Peyer's patch (tissue), 4 donors: ENCODE measurements at places on chromosomes 6 and 20. TPM values are rescaled to one million over a fixed set of nuclear protein-coding genes. Genes with fewer than 3 reads are reported as not detected.

The TRIM39 gene
- 12.2 TPM for total RNA-seq

The SAMD10 gene
- total RNA-seq: 1.7 TPM

The HLA-DPB1 gene
- 15.4 TPM for total RNA-seq

The SUMO4 gene
- 5.1 TPM for total RNA-seq

The GABRR1 gene
- not detected for total RNA-seq

The DDO gene
- 3.3 TPM for total RNA-seq

The THBS2 gene
- 5.4 TPM for total RNA-seq

The COL9A1 gene
- not detected for total RNA-seq

The TP53TG5 gene
- total RNA-seq: not detected

The SLPI gene
- 28.0 TPM for total RNA-seq

DNA sequence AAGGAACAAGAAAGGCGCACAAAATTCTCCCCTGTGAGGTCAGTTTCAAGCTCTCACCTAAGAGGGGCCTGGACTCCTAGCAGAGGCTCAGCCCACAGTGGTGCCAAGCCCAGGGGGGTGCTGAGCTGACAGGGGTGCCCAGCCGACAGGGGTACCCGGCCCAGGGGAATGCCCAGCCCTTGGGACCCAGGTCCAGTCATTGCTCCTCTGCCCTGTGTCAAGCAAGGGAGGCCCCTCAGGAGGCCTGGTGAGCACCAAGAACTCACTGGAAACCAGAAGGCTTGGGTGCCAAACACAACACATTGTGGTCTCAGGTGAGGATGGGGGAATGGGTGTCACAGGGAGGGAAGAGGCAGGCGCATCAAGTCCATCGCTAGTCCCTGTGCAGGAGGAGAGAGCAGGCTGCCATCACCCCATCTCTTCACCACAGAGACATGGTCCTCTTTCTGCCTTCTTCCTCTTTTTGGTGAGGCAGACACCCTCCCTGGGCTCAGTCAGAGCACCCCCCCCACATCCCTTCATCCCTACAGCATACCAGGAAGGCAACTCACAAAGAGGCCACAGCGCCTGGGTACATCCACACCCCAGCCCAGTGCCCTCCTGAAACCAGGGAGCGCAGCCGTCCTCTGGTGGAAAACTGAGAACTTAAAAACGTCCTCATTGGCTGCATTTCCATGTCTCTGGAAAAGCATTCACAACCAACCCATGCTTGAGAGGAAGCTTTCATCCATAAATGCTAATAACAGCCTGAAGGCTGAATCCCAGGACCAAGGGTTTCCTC is 111.3 kb downstream of the BANF2 start:
- DNase-seq: no peak

GRCh38 chr6:100160930-100161329 is 166.9 kb upstream of the MCHR2 start:
- no peak for DNase-seq

- DNase-seq: no peak
Observed at GRCh38 chr6:144710207-144710606, 425.1 kb downstream of the UTRN start.

DNA sequence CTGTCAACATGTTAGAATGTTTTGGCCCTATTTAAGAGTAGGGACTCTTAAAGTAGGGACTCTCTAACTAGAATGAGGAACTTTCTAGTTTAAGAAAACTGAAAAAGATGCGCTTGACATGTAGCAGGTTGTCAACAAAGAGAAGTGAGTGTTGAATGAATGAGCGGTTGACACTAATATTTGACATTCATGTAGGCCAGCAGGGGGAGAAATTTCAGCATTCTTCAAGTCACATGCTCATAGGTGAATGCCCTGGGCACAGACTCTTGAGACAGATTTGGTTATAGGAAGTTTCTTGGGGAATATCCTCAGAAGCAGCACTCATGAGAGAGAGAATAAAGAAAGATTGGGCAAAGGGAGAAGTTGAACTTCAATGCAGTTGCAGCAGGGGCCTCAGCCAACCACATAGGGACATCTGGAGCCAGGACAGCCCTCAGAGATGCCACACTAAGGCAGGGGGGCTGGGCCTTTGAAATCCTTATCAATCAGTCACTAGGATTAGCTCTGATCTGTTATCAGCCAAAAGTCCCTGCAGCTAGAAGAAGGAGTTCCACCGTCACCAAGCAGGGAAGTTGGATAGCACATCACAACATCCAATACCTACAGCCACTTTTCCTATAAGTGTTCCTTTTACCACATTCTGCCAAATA is 145.1 kb upstream of the FKBP1C start:
- DNase-seq: no peak

- no peak for DNase-seq
Observed at GRCh38 chr6:147808640-147809039, 300.1 kb downstream of the SAMD5 start.

- DNase-seq: no peak
Observed at GRCh38 chr6:158286413-158286812, 25.9 kb upstream of the TULP4 start.

DNA sequence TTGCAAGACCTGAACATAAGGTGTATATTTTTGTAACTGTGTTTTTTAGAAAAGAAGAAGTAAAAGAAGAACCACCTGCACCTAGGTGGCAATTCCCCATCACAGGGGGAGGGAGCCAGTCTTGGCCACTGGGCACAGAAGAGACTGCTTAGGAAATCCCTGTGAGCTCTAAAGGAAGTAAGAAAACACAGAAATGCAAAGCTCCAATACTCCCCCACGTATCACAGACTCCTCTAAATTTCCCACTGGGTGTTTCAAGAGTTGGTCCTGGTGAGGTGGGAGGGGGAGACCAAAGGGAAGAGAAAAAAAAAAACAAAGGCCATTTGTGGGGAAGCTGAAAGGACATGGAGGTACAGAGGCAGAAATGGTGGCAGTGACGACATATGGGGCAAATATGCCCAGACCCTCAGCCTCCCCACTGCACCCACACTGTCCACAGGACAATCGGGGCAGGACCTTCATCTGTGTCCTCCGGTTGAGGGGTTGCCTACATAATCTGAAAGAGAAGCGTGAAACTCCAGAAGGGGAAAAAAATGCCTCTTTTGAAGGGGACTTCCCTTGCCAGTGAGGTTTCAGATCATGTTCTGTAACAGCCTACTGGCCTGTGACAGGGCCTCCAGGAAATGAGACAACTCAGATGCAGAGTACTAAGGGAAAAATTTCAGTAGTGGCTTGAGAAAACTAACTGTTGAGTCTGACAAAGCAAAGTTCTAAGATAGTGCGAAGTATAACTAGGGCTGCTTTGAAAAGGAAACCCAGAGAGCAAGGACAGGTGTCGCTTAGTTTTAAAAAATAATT is 226.2 kb upstream of the MARCKS start:
- no peak for DNase-seq

DNA sequence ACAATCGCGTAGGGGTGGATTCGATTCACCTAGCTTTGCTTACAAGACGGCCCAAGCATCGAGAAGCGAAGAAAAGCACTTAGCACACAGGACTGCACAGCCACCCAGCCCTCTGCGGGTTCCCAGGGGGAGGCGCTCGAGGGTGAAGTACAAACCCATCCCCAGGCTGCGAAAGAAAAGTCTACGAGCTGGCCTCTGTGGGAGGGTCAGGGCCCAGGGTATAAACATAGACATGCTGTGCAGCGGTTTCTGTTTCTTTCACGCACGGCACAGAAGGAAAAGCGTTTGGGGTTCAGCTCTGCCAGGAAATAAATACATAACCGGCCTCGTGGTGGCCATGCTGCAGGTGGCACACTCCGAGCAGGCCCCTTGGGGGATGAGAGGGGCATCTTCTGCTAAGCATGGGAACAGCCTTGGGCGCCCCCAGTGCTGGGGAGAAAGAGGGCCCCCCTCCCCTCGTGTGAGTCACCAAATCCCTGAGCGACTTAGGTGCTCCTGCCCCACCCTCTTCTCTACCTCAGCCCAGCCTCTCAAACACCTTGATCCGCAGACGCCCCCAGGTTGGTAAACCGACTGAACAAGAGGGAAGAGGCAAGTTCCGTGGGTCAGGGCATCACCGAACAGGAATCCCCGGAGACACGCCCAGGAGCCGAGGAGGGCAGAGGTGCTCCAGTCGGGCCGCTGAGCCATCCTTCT is 91.6 kb upstream of the RIPOR2 start:
- no peak for DNase-seq

DNA sequence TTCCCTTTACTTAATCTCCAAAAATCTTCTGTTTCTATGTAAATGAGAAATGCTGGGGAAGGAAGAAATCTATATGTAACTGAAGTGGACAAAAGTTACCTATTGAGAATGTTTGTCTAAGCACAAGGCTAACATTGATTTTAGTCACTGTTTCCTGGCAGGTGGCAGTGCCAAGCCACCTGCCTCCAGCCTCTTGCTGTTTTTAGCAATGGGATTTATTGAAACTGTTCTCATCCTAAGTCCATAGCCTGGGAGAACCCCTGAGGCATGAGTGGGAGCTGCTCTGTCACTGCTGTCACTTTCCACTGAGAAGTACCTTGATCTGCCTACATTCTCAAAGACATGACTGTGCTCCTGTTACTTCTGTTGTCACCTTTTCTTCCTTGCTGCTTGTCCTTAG is 14.7 kb downstream of the ENPP3 start:
- no peak for DNase-seq

- DNase-seq: no peak
Observed at GRCh38 chr6:44478158-44478557, 90.7 kb downstream of the CDC5L start.

DNA sequence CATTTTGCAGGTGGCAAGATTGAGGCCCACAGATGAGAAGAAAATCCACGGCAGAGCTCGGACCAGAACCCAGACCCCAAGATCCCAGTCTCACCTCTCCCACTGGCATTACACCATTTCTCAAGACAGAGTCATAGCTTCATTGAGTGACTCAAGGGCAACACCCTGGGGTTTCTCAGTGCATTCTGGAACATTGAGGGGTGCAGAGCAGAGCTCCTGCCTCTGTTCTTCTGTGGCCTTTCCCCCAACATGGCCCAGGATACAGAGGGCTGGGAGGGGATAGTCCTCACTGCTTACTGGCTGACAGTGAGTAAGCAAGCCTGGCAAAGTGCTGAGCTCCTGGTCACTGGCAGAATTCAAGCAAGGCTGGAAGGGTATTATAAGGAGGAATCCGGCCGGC is 74.0 kb downstream of the MDGA1 start:
- no peak for DNase-seq

- no peak for DNase-seq
Observed at GRCh38 chr6:77106992-77107391, 356.3 kb downstream of the HTR1B start.

GRCh38 chr6:971981-972640 is 279.2 kb upstream of the EXOC2 start:
- DNase-seq: no peak

GRCh38 chr6:110683241-110683640 is 132.0 kb downstream of the CDK19 start:
- no peak for DNase-seq

- no peak for DNase-seq
Observed at GRCh38 chr6:106799031-106799894, 169.9 kb downstream of the QRSL1 start.

DNA sequence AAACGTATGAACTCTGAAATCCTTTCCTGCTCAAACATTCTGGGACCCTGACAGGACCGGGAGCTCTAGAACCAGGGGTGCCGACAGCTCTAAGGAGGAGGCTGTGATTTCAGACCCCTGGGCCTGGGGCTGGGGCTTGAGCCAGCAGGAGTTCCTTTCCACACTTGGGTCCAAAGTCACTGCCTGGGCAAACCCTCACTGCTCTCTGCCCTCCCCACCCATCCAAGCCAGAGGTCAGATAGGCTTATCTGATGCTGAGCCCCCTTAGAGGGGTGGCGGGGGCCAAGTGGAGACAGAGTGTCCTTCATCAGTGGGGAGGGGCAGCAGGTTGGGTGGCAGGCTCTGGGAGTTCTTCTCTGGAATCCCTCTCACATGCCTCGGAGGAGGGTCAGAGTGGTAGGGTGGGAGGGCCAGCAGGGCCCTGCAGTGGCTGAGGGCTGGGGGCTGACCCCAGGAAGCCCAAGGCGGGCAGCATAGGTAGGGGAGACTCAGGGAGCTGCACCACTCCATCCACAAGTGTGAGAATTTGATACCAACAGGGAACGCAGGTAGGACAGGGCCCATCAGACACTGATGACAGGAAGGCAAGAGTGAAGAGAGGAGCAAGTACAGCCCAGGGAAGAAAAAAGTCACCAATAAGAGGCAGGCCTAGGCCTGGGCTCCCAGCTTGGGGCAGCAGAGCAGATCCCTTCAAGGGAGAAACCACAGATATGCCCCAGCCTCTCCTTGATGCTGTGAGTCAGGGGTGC is 121.0 kb downstream of the MRPL14 start:
- no peak for DNase-seq

DNA sequence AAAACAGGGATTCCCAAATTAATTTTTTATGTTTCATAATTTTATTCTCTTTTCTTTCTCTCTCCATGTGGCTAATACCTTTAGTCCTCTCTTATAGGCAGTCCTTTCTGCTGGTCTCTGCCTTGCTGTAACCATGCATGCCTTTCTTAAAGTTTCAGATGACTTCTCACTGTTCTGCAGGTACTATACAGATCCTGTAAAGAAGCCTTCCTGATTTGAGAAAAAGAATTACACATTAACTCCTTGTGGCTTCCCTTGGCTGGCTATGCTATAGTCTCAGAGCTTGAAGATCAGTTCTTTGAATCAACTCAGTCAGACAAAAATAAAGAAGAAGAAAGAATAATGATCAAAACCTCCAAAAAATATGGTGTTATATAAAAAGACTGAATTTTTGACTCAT is 7.3 kb upstream of the GPR63 start:
- DNase-seq: no peak

DNA sequence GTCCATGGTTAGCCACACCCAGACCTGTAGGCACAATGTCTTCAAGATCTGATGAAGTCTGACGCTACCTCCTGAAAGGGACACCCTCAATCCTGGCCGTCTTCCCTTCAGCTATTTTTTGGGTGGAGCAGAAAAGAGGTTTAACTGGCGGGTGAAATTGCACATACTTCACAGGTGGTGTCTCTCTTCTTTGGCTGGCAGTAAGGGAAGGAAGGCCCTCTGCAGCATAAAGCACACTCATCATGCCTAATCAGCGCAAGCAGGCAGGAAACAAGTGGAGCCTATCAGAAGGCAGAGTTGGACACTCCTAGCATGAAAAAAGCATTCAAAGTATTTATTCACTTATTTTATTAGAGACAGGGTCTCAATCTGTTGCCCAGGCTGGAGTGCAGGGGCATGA is 32.9 kb downstream of the PNLDC1 start:
- no peak for DNase-seq

- DNase-seq: no peak
Observed at GRCh38 chr6:88381289-88381642, 215.1 kb upstream of the CNR1 start.

DNA sequence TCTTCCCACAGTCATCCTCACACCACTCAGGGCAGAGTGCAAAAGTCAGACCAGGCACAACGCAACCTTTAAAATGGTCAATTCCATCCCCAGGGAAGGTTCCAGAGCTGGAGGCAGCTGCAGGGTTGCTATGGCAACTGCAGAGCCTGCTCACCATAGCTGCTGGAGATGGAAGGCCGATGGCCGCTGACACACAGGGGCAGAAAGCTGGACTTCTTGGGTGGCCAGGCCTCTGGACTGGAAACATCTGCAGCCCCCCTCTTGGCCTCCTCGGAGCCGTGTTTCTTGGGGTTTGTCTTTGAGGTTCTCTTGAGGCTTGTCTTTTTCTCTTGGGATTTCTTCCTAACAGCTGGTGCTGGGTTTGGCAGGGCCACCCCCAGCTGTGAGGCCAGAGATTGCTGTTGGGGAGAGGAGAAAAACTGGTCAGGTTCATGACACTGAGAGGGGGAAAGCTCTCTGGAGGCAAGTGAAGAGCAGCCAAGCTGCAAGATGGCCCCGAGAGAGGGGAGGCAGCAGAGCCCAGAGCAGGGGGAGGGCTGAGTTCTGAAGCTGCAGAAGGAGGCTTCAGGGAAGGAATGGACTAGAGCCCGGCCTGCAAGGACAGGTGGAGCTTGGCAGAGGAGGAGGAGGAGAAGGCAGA is 10.2 kb downstream of the BNIP5 start:
- no peak for DNase-seq

- no peak for DNase-seq
Observed at GRCh38 chr20:16601047-16601446, 27.8 kb upstream of the KIF16B start.
